ENCODE measurements at places on chromosomes 3 and 15. TPM values are rescaled to one million over a fixed set of nuclear protein-coding genes. Genes with fewer than 3 reads are reported as not detected.
A peak's percentile ranks its signal among the peaks of the same experiment; 100 is the strongest.

GRCh38 chr3:179301645-179302044 lies 21.2 kb upstream of the ZNF639 start:
- no peak for DNase-seq

Gene MUC20
- total RNA-seq = 6.8 TPM

Gene SEMA3B
- total RNA-seq = 2.3 TPM

Gene NUSAP1
- total RNA-seq = 3.7 TPM

GRCh38 chr15:57611938-57612337 lies 20.2 kb downstream of the MYZAP start:
- peak; percentile 93 for DNase-seq

Gene SMCO1
- not detected for total RNA-seq

GRCh38 chr3:182124187-182124586 lies 412.5 kb downstream of the SOX2 start:
- no peak for DNase-seq

DNA sequence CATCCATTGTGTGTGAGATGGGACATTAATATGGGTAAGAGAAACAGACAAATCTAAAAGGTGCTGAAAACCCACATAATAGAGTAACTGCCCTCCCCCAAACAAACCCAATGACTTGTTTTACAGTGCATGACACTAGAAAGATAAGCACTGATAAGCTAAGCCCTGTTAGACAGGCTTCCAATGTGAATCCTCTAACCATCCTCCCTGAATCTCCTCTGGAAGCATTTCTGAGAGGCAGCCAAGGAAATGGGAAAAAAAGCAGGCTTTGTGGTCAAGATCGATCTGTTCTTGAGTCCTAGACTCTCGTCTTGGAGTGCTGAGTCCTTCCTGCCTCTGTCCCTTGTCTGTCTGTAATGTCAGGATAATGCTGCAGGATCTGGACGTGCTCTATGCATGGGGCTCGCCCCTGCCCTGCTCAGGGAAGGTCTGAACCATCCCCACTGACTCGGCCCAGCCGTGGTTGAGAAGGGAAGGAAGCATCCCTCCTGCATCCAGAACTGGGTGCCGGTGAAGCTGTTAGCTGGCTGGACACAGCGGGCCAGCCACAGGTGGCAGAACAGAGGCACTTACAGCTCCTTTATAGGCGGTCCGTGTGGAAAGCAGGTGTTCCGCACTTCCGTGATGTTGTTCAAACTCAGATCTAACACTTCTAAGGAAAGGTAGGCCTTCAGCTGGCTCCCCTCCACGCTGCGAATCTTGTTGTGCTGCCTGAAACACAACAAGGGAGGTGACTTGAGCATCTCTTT lies 84.1 kb downstream of the LRIG1 start:
- no peak for DNase-seq

Gene CYP1A2
- total RNA-seq = not detected

- DNase-seq = no peak
These were observed 1.9 kb downstream of the CPNE4 start for GRCh38 chr3:132032959-132033358.

DNA sequence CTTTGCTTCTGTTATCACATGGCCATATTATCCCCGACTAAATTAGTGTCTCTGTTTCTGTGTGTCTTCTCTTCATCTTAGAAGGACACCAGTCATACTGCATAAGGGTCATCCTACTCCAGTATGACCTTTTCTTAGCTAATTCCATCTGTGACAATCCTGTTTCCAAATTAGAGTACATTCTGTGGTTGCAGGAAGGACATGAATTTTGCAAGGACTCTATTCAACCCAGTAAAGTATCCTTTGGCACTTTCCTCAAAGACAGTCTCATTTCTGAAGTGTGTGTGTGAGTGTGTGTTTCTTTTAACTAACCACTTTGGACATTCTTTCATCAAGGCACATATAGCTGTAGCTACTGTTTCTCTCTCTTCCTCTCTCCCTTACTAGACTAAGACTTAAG lies 15.2 kb upstream of the MME start:
- no peak for DNase-seq

DNA sequence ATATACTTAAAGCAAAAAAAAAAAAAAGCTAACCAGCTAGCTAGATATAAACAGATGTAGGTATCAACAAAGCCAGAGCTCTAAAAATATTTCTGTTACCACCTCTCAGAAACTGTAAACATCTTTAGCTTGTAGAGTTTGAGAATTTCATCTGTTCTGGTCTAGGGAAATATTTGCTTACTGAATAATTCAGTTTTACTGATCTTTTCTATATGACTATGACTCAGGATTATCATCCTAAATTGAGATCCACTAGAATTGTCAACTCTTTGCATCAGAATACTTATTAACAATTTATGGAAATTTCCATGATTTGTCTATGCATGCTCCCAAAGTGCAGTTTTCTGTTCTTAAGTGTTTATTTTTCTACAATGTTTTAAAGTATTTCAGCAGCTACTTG lies 517.3 kb downstream of the DIPK2A start:
- DNase-seq = no peak

GRCh38 chr3:13414040-13414729 lies 5.9 kb downstream of the NUP210 start:
- DNase-seq = no peak

Gene BFSP2
- total RNA-seq = not detected

- peak; percentile 58 for DNase-seq
These were observed 873 bp downstream of the CAPN7 start for GRCh38 chr3:15206662-15207576.

Gene ATP13A5
- total RNA-seq = not detected

GRCh38 chr15:39125904-39126303 lies 455.0 kb upstream of the THBS1 start:
- peak; percentile 44 for DNase-seq

- no peak for DNase-seq
These were observed 73.4 kb upstream of the HACD2 start for GRCh38 chr3:123658118-123658851.

DNA sequence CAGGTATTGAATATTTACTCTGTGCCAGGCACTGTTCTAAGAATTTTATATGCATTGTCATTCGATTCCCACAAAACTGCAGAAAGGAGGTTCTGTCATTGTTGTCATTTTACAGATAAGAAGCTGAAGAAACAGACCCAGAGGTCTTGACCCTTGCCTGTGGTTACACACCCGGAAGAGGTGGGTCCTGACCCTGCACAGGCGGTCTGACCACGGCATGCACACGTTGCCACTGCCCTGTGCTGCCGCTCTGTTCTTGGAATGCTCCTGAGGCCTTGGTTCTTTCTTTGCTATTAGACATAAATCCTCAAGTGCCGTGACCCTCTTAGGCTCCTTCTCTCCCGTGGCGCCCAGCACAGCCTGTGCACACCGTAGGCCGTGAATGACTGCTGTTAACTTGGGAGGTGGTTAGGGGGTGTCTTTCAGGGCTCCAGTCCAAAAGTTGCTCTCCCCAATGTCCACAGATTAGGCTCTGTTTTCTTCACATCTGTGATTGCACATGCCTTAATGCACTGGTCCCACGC lies 74.1 kb upstream of the PLXNA1 start:
- DNase-seq = no peak

Gene IL5RA
- total RNA-seq = not detected

Gene UNC45A
- 105 TPM for total RNA-seq

- no peak for DNase-seq
These were observed 103.2 kb upstream of the BNIP2 start for GRCh38 chr15:59792359-59792758.

DNA sequence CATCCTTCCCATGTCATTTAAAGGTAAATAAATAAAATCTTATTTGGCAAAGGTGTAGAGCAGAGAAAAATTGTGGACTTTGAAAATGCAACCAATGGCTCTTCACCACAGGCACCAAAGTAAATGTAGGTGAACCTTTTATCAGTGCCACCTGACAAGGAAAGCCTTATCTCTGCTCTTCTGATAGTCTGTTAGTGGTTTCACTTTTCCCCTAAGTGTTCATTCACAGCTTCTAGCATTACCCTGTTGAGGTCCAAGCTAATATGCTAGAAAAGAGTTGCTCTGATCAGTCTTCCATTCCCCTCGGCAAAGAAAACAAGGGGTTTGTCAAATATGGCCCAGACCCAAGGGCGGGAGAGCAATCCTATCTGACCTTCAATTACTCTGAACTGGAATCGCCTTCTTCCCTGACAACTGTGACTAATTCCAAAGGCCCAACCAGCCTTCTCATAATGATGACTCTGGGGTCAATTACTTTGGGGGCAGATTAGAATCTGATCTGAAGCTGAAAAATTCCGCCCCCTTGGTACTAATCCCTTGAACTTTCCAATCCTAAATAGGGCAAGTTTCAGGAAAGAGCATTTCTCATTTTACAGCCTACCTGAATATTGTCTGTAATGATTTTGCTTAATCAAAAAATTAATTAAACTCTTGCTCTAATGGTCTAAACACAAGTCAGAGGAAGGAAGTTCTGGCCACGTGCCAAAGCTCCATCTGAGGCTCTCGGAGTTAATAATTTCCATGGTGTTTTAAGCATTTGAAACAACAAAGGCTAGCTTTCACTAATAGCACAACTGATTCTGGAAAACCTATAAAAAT lies 52.4 kb downstream of the SETMAR start:
- no peak for DNase-seq

Gene SLC33A1
- 67.7 TPM for total RNA-seq

DNA sequence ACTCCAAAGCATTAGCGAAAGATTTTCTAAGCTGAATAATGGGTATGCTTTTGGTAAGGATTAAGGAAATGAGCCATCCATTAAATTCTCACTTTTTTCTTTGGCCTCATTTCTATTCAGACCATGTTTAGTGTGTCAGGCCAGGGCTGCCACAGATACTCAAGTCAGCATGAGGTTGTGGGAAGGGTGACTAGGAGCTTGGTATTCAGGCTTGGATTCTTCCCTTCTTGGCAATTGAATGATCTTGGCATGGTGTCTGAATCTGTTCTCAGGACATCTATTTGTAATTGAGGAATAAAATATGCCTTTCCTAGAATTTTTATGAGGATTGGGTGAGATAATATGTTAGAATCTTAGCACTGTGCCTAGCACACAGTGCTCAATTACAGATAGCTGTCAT lies 11.2 kb downstream of the CCNB2 start:
- DNase-seq = no peak

GRCh38 chr3:106193876-106194275 lies 325.1 kb upstream of the CBLB start:
- DNase-seq = no peak

Gene WDR49
- 1.1 TPM for total RNA-seq

Gene GOLGA6L4
- total RNA-seq = 1.3 TPM

Gene DOCK3
- 0.26 TPM for total RNA-seq

Gene ATP10A
- 1.8 TPM for total RNA-seq

Gene CPEB1
- under 0.01 TPM for total RNA-seq

DNA sequence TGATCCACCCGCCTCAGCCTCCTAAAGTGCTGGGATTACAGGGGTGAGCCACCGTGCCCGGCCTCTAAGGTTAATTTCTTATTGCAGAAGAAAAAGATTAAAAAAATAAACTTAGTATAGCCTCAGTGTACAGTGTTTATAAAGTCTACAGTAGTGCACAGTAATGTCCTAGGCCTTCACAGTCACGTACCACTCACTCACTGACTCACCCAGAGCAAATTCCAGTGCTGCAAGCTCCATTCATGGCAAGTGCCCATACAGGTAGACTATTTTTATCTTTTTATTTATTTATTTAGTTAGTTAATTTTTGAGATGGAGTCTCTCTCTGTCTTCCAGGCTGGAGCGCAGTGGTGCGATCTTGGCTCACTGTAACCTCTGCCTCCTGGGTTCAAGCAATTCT lies 3.2 kb upstream of the FLNB start:
- DNase-seq = peak; percentile 93

- DNase-seq = peak; percentile 11
These were observed 60.2 kb downstream of the SLTM start for GRCh38 chr15:58873267-58873666.

Gene RHCG
- 247 TPM for total RNA-seq

Gene CLSTN2
- under 0.01 TPM for total RNA-seq

DNA sequence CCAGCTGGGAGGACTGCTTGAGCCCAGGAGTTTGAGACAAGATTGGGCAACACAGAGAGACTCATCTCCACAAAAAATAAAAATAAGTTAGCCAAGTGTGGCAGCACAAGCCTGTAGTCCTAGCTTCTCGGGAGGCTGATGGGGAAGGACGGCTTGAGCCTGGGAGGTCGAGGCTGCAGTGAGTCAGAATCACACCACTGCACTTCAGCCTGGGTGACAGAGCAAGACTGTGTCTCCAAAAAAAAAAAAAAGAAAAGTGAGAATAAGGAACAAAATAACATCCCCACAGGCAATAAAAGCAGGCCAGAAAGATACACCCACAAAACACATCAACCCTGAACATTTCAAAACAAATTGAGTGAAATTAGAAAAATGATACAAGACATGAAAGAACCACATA lies 48.7 kb upstream of the OCA2 start:
- DNase-seq = no peak

Gene TRIM71
- not detected for total RNA-seq

GRCh38 chr3:95731753-95732152 lies 1082.6 kb upstream of the EPHA6 start:
- peak; percentile 4 for DNase-seq

Gene SH2D7
- total RNA-seq = not detected

Gene SSUH2
- 0.13 TPM for total RNA-seq

GRCh38 chr15:72368325-72368724 lies 7.5 kb downstream of the HEXA start:
- no peak for DNase-seq

Gene WDR93
- total RNA-seq = not detected

GRCh38 chr15:44705986-44706385 lies 5.1 kb downstream of the PATL2 start:
- DNase-seq = no peak

- DNase-seq = no peak
These were observed 51.2 kb downstream of the CMC1 start for GRCh38 chr3:28292622-28293021.

GRCh38 chr3:87127281-87127680 lies 99.8 kb upstream of the CHMP2B start:
- no peak for DNase-seq

Data from bronchial epithelial cell (primary cell).